ENCODE measurements at places on chromosomes 12 and 14.

DNA sequence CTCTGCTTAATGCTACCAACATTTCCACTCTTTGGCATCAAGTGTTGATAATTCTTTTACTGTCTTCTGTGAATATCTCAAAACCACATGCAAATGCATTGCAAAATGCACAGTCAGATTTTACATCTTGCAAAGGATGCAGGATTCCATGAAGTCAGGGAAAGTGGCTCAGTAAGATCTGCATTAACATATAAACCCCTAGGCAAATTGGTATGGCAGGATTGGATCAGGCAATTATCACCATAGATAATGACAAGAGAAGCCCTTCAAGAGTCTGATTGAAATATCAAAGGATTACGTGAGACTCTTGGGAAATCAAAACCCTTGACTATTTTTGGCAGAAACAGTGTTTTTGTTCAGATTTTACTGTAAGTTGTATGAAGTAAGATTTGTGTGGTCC lies 71.0 kb downstream of the TMTC2 start:
- DNase-seq, result no peak

DNA sequence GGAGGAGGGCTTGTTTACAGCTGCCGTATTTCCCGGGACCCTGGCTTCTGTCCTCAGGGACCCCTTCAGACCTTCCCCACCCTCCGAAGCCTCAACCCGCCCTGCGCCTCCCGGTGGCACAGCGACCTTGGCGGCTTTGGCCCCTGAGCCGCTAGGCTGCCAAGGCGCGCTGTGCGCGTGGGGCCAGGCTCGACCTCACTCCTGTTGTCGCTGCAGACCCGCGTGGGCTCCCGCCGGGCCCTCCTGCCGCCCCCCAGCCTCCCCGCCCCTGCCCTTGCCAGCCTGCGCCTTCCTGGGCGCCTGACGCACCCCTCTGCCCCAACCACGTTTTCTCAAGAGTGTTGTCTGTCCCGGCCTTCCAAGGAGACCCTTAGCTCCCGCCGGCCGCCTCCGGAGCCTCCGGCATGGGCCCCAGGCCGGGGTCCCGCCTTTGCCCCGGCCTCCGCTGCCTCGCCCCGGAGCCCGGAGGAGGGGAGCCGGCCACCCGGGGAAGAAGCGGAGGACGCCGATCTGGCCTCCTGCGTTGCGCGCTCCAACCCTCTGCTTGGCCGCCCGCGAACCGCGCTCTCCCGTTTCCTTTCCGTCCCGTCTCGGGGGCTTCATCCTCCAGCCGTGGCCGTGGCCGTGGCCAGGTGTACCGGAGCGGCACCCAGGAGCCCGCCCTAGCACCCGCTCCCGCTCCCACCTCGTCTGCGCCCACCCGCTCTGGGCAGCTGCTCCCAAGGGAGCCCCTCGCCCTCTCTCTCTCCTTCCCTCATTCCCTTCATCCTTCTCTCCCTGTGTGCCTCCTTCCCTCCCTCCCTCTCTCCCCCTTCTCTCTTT lies 19.9 kb downstream of the PPP2R5C start:
- DNase-seq, result no peak

GRCh38 chr14:90979515-90979914 lies 80.9 kb downstream of the RPS6KA5 start:
- DNase-seq, result no peak

DNA sequence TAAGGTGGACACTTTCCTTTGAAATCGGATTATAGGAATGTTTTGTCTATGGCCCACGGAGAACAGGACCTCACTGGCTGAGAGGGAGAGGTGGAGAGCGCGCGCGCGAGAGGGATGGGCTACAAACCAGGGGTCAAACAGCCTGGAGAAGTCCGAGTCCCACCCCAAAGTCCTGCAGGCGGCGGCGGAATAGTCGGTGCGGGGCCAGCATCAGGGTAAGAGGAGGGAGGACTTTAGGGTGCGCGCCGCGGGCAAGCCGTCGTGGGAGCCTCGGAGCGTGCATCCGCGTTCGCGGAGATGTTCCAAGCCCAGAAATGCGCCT lies 3.3 kb upstream of the HOXC8 start:
- no peak for DNase-seq

- DNase-seq, result no peak
These were observed 1073.0 kb upstream of the FLRT2 start for GRCh38 chr14:84456946-84457345.

GRCh38 chr12:93978553-93978952 lies 169.8 kb upstream of the PLXNC1 start:
- no peak for DNase-seq

All from smooth muscle cell of the brain vasculature (primary cell).